ENCODE measurements at places on chromosomes 3 and 15. TPM values are rescaled to one million over a fixed set of nuclear protein-coding genes. Genes with fewer than 3 reads are reported as not detected.

DNA sequence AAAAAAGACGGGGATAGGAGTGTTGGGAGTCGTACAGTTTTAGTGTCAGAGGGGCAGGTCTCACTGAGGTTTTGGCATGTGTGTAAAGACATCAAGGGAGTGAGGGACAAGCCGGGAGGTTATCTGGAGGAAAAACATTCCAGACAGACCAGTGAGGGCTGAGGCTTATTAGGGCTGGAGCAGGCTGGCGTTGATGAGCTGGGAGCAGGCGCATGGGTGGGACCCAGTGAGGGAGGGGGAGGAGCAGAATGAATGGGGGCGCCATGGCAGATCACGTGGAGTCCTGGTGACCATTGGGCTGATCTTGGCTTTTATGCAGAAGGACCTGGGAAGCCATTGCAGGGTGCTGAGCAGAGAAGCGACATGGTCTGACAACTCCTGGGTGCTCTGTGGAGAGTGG is 180.2 kb downstream of the SLCO3A1 start:
- no peak for DNase-seq

Gene NEK10
- 9.3 TPM for total RNA-seq

Gene SLC22A14
- not detected for total RNA-seq

DNA sequence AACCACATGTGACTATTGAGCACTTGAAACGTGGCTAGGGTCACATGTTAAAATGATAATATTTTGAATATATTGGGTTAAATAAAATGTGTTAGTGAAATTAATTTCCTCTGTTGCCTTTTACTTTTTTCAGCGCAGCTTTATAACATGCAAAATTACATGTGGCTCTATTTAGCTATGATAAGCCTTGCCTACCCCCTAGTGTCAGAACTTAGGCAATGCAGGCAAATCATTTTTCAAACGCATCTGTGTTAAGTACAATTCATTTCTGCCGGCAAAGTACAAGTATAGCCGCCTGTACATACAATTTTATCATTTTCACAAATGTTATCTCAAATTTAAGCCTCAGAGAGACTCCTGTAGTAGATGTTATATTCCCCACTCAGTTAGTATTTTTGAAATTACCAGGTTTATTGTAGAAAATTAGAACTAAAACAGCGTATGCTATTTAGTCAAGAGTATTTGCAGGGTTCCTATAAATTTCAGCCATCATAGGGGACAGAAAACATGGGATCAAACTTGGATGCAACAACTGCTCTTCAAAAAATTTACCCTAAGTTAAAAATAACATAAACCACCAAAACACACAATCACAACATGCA is 56.1 kb downstream of the TAFA4 start:
- DNase-seq: peak; percentile 59

DNA sequence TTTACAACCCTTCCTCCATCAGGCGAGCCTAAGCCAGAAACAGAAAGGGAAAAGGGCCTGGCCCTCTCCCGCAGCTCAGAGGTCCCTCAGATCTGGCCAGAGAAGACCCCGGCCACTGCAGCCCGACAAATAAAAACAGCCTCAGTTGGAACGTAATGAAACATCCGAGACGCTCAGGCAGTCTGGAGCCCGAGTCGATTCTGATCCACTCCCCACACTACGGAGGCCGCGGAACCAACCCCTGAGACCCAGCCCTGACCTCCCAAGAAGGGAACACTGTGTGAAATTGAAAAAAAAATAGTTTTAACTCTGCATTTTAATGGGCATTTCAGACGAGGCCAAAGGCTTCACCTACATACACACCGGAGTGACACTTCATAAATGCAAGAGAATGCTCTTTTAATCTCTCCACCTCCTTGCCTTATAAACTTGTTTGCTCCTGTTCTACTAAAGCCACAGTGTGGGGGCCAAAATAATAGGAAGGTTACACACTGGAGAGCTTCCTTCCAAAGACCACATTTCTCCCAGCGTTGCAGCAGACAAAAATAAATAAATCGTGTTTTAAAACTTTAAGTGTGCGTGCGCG is 3.7 kb downstream of the MEIS2 start:
- DNase-seq: no peak
